ENCODE measurements at places on chromosomes 6 and 20. TPM values are rescaled to one million over a fixed set of nuclear protein-coding genes. Genes with fewer than 3 reads are reported as not detected.

DNA sequence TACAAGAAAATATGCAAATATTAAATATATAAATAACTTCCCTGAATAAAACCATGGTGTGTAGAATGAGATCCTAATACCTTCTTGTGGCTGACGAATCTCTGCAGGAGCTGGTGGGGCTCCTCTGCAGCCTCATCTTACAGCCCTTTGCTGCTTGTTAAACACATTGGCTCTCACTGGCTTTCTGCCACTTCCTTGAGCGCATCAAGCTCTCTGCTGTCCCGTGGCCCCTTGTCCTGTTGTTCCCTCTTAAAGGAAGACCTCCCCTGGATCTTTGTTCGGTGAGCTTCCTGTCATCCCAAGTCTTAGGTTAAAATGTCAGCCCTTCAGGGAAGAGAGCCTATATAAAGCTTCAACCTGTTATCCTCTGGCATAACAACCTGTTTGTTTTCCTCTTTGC, 519.6 kb downstream of the DOK5 start:
- no peaks in the 10 kb centered on the region for H3K4me1 ChIP-seq
- no peak overlapping the region for H3K27ac ChIP-seq
- no peak for DNase-seq
- no peak overlapping the region for H3K4me3 ChIP-seq
- no peaks in the 10 kb centered on the region for H3K36me3 ChIP-seq

DNA sequence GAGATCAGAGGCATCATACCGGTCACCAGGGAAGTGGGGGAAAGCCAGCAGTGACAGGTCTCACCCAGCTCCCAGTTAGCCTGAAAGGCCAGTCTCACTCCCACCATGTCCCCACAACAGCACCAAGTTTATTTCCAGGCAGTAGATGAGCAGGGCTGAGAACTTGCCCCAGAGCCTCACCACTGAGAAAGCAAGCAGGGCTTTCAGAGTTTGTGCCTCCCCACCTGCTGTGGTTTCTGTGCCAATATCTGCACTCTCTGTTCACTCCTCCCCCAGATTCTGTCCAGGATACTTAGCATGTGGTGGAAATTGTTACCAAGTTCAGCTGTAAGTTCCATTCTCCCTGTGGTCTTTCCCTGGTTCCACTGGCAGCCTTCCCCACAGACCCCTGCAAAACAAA, 255.0 kb upstream of the HTR1E start:
- H3K4me1 ChIP-seq = no peaks in the 10 kb centered on the region
- no peaks in the 10 kb centered on the region for H3K27me3 ChIP-seq
- no peaks in the 10 kb centered on the region for H3K36me3 ChIP-seq

DNA sequence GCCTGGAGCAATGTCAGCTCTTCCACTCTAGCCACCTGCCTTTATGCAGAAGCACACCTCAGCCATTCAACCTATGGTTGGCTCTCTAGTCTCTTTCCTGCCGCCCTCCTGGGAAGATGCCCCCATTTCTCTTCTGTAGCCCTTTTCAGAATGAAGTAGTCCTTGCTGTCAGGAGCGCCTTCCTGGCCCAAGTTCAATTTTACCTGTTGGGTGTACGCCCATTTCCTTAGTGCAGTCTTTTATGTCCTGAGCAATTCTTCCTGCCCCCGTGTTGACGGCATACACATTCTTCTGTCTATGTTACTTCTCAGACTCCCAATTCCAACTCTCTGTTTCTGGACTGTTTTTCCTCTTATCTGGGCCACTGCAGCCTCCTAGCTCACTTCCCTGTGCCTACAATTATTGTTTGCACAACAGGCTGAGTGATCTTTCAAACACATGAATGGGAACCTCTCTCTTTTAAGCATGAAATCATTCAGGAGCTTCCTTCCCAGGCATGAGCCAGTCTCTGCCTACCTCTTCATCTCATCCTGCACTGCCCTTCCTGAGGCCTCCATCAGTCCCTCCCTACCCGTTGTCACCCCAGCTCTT, 389.2 kb downstream of the CD83 start:
- DNase-seq = no peak

DNA sequence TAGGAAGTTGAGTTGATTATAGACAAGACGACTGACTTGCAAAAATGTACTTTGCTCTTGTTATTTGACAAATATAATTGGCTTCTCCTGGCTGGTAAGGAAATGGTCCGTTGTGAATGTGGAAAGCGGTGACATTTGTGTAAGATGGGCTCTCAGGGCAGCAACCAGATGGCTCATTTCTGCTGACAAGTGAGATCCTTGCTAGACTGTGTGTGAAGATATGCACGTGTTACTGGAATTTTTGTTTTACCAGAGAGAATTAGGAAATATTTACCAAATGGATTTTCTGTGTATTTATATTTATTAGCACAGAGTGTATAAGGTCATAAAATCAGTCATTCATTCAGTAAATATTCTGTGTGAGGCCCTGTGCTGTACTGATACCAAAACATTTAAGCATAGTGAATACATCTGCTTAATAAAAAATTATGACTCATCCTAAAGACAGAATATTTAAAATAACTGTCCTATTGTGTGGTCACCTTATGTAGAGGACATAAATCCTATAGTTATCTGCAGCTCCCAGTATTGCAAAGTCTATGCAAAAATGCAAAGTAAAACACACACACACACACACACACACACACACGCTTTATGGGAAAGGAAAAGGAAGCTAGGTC, 109.9 kb upstream of the ASF1A start:
- no peak overlapping the region for H3K4me3 ChIP-seq
- H3K36me3 ChIP-seq = no peaks in the 10 kb centered on the region
- peak overlapping the region; percentile 67 for H3K27ac ChIP-seq
- DNase-seq = no peak
- H3K27me3 ChIP-seq = no peaks in the 10 kb centered on the region

- no peak overlapping the region for H3K4me3 ChIP-seq
- H3K4me1 ChIP-seq = no peaks in the 10 kb centered on the region
- DNase-seq = no peak
- peaks cover 20% of the 10 kb centered on the region for H3K27me3 ChIP-seq
- H3K36me3 ChIP-seq = no peaks in the 10 kb centered on the region
Observed at GRCh38 chr6:98747960-98748359, 86.4 kb upstream of the POU3F2 start.

The GPR6 gene
- total RNA-seq = not detected

The HAO1 gene
- total RNA-seq = not detected

DNA sequence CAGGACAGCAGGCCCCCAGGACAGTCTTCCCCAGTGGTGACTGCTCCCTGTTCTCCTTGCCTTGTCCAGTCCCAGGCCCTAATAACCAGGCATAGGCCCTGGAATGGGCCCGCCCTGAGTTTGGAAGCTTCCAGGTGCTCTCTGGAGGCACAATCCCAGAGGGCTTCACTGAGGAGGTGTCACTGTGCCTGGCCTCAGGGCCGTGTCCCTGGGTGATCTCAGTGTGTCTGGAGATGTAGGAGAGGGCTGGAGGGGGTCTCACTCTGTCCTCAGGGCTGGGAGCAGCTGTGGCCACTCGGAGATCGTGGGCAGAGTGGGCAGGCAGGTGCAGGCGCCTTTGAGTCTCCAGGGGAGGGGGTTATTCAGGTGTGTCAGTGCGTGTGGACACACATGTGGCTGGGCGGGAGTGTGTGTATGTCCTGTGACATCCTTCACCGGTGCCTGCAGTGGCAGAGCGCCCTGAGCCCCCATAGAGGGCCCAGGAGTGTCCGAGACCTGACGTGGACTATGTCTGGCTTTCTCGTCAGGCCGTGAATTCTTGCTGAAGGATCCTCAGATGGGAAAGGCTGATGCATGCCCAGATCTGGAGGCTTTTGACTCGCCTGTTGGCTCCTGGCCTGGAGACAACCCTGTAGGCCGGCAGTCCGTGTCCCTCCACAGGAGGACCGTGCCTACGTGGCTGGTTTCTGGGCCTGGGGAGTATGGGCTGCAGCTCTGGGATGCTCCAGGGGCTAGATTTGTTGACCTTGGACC, 5.5 kb upstream of the NPBWR2 start:
- no peak overlapping the region for H3K27ac ChIP-seq
- no peaks in the 10 kb centered on the region for H3K36me3 ChIP-seq
- DNase-seq = peak; percentile 3

DNA sequence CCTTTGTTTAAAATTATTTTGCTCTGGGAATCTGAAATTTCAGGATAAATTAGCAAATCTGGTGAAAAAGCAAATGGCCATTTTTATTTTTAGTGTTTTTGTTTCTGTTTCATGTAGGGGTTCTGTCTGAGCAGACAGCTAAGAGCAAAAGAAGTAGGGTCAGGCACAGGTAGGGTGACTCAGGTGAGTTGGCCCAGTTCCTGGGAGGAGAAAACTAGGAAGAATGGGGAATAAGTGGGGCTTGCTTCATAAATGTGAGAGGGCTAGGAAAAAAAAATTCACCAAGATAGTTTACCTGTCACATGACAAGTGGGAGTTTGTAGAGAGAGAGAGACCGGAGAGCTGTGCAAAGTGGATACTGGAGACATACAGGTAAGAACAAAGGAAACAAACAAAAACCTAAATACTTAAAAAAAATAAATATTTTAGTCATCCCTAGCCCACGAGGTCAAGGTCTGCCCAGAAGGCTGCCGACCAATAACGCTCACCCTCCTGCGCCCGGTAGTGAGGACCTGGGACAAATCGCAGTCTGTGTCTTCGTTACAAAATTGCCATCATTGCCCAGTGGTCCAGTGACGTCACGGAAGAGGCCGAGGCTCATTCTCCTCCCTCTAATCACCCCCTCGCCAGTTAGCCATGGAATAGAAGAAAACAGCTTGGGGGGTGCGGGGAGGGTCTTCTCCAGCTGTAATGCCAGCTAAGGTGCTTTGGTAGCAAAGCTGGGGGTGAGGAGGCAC, 2.3 kb downstream of the THBD start:
- DNase-seq = no peak
- peaks cover 48% of the 10 kb centered on the region for H3K27me3 ChIP-seq
- H3K4me3 ChIP-seq = peak overlapping the region; percentile 71
- peaks cover 3% of the 10 kb centered on the region for H3K4me1 ChIP-seq

Measured in T-helper 17 cell (primary cell).